ENCODE measurements at places on chromosomes 1 and 21.

DNA sequence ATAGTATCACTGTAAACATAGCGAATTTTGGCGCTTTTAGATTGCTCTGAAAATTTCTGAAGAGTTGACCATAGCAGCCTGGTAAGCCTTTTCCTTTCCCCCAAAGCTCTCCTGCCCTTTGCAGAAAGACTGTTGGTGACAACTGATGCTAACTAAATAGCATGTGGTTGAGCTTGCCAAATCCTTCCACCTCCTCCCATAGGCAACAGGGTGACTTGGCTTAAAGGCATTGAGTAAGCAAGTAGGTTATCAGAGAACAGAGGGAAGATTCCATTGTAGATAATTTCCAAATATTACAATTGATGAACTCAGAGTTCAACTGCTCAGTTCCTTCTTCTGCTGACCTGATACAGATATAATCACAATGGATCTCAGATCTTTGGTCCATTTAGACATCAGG, 19.9 kb upstream of the HMGCL start:
- DNase-seq = no peak

DNA sequence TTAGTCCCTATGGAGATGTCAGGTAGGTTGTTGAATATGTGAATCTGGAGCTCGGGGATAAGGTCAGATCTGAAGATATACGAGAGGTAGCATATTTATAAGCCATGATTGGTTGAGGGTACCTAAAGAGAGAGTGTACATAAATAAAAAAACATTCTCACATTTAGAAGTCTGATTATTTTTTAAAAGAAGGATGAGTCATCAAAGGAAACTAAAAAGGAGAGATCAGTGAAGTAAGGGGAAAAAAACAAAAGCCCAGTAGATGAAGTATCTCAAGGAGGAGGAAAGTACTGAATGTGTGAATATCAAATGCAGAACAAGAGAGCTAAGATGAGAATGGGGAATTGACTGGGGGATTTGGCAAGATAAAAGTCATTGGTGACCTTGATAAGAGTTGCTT, 15.7 kb upstream of the ANGPTL1 start:
- DNase-seq = no peak

DNA sequence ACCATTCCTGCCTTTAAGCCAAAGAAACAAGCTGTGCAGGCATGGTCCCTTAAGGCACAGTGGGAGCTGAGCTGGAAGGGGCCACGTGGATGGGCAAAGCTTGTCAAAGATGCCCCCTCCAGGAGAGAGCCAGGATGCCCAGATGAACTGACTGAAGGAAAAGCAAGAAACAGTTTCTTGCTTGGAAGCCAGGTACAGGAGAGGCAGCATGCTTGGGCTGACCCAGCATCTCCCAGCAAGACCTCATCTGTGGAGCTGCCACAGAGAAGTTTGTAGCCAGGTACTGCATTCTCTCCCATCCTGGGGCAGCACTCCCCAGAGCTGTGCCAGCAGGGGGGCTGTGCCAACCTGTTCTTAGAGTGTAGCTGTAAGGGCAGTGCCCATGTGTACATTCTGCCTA, 1.3 kb upstream of the SLC50A1 start:
- no peak for DNase-seq

GRCh38 chr1:43279666-43280065, 5.7 kb downstream of the C1orf210 start:
- DNase-seq = no peak

DNA sequence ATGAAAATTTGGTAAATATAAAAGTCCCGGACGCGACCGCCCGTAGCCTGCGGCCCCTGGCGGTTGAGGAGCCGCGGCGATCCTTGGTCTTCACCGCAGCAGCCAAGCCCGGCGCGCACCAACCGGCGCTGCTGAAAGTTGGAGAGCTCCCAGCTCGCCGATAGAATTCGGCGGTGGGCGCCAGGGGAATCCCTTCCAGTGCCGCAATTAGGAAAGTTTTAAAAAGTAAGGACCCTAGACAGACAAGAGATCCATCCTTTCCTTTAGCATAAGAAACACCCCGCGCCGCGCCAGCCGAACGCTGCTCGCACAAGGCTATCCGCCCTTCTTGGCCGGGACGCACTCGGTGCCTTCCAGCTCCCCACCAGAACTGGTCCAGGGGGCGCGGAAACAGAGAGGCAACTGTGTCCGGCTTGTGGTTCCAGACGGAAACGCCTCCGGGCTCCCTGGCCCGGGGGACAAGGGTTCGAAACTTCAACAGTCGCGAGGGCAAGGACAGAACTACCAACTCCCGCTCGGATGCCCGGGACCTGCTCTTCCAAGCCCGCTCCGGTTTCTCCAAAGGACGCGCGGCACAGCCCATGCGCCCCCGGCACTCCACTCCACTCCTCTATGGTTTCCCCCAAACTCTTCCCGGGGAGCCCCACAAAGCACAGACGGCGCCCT, 1.7 kb downstream of the FAM78B start:
- no peak for DNase-seq

DNA sequence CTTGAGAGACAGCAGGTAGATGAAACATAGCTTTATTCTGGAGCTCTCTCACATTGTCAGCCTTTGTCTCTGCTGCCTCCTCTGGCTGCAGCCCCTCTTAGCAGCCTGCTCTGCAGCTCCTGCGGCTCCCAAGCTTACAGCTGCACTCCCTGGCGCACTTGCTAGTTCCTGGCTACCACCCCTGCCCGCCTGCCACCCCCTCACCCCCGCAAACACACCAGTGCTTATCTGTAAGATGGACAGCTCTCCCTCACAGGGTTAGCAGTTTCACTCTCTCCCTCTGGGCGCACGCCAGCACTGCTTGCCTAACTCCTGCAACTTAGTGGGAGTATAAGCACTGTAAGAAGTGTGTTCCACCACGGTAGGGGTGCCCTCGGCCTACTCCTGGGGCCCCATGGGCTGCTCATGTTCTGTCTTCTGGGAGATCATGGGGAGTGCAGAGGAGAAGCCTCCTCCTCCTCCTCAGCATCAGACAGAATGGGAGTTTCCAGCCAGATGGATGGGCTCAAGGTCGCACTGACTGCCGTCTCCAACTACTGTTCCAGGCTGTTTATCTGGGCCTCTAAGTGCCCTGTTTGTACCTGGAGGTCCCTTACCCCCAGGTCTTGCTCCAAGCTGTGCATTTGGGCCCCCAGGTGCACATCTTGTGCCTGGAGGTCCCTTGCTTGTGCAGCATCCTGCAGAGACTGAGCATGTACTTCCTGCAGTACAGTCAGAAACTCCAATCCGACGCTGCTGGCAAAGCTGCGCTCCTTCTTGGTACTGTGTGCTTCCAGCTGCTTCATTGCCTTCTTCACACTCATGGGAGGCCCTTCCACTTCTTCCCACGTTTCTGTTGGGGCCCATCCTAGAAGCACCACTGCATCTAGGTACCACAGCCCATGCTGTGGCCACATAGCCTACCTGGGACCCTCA, 1388.1 kb downstream of the AMY1C start:
- peak; percentile 3 for DNase-seq

DNA sequence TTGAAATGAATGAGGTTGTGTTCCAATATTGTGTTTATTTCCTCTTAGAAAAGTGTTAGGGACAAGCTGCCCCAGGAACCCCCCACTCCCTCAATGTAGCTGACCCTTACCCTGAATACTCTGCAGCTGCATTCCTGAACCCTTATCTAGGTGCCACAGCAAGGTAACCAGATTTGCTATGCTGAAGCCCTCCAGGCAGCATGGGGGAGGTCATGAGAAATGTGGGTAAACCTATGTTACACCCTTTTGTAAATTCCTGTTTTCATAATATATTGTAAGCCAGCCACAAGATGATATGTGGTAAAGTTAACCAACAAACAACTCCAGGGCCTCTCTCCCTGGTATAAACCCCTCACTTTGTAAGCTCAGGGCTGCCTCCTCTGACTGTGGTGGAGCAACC, 27.8 kb upstream of the CLDN8 start:
- no peak for DNase-seq

DNA sequence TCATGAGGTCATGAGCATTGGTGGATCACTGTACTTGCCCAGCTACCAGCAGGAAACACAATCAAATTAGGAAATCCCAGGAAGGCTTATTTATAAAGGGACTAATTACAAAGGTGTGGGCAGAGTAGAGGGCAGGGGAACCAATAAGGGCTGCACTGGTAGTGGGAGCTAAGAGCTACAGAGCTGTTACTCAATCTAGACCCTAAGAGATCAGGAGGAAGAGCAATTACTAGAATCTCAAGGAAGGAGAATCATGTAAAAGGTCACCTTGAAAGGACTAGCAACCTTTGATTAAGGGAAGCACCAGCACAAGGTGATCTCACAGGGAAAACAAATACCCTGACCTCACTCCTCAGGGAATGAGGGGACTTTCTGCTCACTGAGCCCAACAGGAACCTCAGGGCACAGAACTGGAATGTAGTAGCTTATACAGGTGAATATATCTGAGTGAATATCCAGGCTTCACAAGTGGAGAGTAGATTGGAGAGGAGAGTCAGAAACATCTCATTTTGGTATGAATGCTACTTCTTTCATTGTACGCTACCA, 66.8 kb downstream of the SAMSN1 start:
- no peak for DNase-seq

DNA sequence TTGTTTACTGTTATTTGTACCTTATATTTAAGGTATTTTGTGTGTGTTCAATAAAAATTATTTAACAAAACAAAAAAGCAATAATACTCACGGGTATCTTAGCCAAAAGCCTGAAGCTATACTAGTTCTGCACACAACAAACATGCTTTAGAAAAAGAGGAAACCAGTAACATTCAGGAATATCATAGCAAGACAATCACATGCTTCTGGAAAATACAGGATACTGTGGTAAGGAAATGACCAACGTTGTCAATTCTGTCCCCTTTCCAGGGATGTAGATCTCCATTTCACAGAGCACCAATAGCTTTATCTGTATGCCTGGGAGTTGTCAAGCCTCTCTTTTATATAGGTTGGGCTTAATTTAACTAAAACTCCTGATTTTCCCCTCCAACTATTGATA, 288.4 kb downstream of the SMYD3 start:
- DNase-seq = no peak

- DNase-seq = no peak
Measured at GRCh38 chr1:115829023-115829674, 11.8 kb downstream of the NHLH2 start.

DNA sequence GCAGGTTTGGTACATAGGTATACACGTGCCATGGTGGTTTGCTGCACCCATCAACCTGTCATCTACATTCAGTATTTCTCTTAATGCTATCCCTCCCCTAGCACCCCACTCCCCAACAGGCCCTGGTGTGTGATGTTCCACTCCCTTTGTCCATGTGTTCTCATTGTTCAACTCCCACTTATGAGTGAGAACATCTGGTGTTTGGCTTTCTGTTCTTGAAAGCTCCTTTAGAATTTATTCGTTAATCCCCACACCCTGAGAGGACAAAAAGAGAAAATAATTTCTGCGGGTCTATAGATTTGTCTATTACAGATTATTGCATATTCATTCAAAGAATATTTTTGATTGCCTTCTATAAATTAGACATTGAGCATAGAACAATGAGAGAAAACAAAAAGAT, 455.5 kb downstream of the PLPP3 start:
- no peak for DNase-seq

GRCh38 chr1:112245114-112245513, 150.9 kb upstream of the CTTNBP2NL start:
- DNase-seq = no peak

DNA sequence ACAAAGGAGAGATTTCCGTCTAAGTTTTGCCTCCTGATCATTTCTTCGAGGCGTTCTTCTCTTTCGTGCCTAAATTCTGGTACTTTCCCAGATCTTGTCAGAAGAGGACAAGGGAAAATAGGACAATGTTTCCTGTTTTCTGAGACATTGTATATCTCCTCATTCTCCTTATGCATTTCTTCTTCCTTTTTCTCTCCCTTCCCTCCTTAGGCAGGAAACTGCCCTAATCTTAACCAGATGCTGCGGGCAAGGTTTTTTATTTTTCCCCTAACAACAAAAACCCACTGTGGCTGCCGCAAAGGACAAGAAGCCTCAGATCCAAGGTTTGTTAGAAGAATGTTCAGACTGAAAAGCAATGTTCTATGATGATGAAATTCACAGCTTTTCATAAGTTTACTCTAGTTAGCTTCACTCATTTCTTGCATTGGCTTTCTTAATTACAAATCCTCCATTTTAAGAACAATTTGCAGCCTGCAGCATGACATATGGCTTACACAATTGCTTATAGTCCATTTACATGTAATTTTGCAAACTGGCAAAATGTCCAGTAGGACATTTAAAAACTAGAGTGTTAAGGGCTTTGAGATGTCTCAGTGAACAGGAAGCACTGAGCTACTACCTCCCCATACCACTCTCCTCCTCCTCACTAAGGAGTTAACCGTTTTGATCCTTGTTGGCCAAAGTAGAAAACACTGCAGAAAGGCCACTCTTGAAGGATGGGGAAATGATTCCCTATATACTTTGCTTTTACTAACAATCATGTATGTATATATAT, 624 bp downstream of the CTSK start:
- DNase-seq = no peak

- DNase-seq = peak; percentile 82
Measured at GRCh38 chr1:154407198-154408091, 2.3 kb downstream of the IL6R start.

GRCh38 chr1:4395158-4395557, 259.3 kb upstream of the AJAP1 start:
- DNase-seq = no peak

- no peak for DNase-seq
Measured at GRCh38 chr1:13788795-13789194, 88.8 kb downstream of the PRDM2 start.

GRCh38 chr1:240306673-240307072, 215.0 kb downstream of the FMN2 start:
- no peak for DNase-seq

DNA sequence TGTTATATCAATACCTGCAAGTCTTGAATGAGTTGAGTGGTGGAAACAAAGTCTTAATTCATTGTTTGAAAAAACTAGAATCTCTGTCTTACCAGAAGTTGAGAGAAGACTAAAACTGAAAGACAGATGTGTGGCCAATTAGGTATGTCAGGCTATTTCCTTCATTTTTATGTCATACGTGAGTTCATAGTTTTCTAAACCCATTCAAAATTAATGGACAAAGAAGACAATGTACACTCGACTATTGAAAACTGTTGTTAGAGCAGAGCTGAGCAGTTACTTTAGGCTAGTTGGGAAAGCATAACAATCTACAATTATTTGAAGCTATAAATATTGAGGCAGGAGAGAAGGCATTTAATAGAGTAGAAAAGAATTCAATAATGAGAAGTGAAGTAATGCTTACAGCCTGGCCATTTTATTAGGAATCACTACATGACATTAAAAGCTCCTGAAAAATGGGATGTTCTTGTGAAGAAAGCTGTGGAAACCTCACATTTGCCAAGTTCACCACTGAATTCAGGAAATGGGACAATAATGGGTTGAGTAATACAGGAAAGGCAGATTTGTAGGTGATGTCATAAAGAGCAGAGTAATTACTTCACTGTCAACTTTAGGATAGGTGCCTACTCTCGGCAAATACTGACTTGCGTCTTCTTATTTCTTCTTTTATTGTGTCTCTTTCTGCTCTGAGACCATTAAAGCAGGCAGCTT, 204.4 kb downstream of the PLA2G4A start:
- DNase-seq = no peak

GRCh38 chr1:31776516-31776915, 12.4 kb upstream of the ADGRB2 start:
- DNase-seq = no peak
